ENCODE measurements at places on chromosomes 1 and 21.
A peak's percentile ranks its signal among the peaks of the same experiment; 100 is the strongest.

DNA sequence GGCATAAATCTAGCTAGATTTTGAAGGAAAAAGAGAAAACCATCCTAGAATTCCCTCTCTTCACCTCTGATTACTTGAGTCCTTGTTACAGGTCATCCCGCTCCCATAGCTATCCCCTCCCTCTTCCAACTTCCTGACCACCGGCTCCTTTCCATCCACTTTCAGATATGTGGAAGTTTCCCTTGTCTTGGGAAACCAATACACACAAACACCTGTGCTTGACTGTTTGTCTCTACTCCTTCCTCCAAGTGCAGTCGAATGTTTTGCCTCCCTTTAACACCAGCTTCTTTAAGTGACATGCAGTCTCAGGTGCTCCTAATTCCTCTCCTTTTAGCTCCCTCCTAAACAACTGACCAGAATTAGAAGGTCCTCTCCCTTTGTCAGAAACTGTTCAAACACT, 70.0 kb downstream of the PTGER3 start:
- DNase-seq: no peak

- peak; percentile 46 for DNase-seq
Observed at GRCh38 chr1:46653405-46653958, 14.7 kb downstream of the ATPAF1 start.

DNA sequence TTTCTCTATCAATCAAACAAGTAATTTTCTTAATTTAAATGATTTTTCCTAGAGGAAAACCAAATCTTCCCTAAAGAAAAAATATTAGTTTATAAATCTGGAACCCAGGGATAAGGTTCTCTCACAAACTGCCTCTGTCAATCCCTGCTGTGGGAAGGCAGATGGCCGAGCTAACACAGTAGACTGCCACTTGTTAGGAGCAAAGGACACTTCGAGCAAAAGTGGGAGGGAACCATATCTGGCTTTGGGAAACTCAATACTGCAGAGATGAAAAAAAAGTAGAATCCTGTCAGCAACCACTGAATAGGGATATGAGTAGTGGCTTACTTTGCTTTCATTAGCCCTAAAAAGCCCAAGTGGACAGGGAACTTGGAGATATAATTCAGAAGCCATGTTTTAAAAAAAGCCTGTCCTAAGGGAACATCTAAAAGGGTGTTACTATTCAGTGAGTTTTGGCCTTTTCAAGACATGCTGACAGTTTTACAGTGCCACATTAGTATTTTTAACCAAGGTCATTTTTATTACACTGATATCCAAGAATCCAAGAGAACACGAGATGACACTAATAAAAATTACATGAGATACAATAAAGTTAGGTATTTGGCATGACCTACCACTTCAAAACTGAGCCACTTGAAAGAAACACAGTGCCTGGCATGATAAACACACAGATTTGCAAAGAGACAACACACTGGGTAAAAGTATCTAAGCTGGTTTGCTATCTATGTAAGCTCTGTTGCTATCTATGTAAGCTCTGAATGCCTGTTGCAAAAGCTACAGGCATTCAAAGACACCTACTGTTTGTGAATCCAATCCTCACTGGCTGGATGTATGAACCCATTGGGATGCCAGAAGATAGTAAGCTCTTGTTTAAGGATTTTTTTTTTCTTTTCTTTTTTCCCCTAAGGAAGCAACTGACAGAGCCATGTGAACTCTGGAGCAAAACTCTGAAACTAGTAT, 21.4 kb downstream of the TEX38 start:
- no peak for DNase-seq

GRCh38 chr1:147717051-147717705, 43.2 kb downstream of the GJA5 start:
- DNase-seq: no peak

DNA sequence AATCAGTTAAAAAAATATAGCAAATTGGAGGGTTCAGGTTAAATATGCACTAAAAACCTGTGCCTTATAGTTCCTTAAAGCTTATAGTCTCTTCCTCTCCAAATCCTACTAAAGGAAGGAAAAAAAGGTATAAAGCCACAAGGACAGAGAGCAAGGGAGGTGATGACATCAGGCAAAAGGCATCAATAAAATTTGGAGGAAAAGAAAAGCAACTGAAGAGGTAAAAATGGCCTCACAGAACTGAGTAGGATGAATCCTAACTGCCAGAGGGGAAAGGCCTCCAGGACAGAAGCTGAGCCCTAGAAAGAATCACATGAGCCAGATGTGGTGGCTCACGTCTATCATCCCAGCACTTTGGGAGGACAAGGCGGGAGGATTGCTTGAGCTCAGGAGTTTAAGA, 8.1 kb downstream of the CCSAP start:
- no peak for DNase-seq

DNA sequence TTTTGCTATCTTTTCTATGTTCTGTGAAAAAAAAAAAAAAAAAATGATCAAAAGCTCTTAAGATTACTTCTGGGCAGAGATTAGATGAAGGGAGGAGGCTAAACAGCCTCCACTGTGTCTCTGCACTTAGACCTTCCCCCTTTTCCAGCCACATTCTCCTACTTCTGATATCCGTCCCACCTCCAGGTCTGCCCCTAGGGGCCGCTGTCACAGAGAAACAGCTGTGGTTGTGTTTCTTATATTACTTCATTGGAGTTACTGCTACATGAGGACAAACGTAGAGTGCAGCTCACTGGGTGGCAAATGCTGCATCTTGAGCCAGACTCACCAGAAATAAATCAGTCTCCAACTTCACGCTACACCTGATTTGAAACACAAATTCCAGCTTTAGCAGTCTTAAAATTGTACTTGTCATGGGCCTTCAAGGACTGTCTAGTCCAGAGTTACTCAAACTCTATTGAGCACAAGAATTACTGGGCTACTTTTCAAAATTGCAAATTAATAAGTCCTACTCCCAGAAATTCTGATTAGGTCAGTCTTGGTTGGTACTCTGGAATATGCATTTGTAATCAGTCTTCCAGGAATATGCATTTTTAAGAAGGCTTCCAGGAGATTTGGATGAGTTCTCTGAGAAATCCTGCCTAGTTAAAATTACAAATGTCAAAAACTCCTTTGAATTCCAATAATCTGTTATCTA, 125.2 kb upstream of the PTBP2 start:
- DNase-seq: peak; percentile 18

GRCh38 chr1:147177611-147178380, 5.5 kb upstream of the PRKAB2 start:
- peak; percentile 10 for DNase-seq

- DNase-seq: no peak
Observed at GRCh38 chr1:237638555-237638954, 252.2 kb downstream of the ZP4 start.

DNA sequence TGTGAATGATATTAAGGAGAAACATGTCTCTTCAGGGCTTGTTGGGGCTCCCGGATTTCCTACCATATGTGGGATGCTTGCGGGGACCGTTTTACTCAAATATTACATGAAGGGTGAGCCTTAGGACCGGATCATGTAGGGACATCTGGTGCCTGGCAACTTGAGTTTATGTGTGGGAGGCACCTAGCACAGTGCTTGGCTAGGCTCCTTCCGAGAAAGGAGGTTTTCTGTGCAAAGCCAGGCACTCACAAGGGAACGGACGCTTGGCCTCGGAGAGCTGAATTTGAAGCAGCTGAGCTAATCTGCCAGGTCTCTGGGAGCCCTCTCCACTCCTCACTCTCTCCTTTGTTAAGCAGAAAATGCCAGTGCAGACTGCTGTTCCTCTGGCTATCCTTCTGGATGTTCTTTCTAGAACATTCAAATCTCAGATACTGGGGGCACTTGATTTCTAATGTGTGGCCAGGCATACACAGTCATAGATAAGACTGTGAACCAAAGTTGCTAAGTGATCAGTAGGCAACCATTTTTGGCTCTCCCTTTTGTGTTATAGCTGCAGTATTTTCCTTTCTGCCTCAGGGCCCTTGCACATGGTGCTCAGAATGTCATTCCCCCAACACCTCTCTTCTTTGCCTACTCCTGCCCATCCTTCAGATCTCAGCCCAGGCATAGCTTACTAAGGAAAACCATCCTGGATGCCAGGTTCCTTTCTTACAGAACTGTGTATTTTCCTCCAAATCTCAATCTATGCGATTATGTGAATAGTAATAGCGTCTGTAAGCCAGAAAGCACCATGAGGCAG, 216.6 kb upstream of the CSF3R start:
- DNase-seq: no peak

DNA sequence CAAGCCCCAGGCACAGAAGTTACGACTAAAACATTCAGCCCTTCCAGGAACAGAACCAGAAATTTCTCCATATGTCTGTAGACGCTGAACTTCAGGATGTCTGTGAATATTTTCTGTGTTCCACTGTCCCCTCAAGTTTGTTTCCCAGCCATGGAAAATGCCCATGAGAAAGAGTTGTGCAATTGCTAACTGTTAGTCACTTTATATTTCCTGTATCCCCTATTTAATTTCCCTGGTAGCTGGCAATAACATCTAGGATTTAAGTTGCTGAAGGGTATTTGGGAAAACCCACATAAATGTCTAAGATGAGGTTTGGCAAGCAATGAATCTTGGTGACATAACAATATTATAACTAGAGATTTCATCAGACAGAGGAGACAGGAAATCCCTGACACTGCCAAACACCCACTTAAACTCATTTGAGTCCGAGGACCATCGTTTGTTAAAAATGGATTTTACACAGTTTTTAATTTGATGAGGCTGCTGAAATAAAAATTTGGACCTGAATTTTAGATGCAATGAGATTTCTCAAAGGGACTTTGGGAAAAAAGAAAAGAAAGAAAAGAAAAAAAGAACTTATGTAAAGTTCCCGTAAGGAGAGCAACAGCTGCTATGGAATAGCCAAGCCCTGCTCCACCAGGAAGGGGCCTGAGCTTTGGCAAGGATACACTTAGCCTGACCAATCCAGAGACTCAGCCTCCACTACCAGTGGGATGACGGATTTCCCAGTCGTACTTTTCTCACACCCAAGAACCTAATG, 21.8 kb upstream of the ERRFI1 start:
- peak; percentile 90 for DNase-seq

DNA sequence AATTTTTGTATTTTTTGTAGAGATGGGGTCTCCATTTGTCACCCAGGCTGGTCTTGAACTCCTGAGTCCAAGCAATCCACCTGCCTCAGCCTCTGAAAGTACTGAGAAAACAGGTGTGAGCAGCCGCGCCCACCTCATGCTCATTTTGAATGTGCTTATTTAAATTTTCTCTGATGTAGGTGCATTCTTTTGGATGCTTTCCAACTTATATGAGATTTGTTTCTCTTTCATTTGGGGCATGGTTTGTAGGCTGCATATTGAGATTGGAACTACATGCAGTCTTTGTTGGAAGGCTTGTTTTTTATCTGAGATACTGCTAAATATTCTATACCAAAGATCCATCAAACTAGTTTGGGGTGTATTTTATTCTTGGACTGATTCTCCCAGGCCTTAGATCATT, 81.0 kb upstream of the IVNS1ABP start:
- no peak for DNase-seq

GRCh38 chr21:44521301-44521927, 18.6 kb downstream of the KRTAP10-1 start:
- DNase-seq: no peak

DNA sequence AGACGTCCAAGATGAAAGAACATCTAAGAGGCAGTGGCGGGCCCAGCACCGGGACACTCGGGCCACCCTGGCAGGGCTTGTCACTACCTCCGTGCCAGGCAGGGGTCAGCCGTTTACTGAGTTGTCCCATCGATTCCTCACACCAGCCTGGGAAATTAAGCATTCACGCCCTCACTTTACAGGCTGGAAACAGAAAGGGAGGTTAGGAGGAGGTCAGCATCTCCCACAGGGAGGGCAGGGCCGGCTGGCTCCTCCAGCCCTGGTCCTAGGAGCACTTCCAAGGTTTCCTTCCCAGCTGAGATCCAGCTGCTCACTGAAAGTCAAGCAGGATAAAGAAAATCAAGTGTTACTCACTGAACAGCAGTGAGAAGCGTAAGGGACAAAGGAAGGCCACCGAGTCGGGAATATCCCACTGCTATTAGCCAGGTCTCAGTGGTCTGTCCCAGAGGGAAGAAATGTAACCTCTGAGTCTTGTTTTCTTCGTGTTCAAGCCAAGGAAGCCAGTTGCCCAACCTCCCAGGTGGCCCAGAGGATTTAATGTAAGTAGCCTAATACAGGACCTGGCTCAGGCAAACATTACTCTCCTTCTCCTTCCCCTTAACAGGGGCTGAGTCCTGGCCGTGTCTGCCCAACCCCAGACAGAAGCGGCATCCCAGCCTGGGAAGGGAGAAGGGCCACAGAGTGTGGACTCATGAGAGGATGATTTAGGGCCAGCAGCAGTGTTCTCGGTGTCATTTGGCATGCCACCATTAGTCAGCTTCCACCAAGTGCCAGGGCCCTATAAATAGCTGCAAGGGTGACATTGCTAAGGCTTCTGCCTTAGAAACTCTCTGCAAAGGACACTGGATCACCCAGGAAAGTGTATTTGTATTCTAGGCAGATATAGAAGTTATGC, 203.1 kb upstream of the GALNT2 start:
- no peak for DNase-seq

DNA sequence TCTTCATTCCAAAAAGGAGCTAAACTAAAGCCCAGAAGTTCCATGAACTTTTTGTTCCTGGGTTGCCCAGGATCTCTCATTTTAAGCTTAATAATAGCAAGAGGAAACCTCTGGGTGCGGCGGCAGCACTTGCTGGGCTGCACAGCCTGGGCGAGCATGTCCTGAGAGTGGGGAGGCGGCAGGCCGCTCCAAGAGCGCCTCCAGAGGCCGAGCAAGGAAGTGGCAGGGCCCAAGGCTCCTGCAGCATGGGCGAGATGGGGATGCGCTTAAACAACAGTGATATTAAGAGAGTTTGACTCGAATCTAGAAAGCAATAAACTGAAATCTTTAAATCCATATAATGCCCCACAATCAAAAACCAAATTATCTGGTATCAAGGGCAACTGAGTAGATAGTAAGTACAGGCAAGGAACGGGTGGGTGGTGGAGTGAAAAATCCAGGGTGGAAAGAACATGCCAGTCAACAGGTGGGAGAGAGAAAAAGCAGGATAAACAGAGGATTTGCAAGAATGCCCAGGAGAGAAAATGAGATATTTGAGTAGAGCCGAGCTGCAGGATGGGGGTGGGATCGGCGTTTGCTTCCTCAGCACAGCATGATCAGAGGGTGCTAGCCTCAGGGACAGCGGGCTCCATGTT, 14.1 kb upstream of the TNR start:
- peak; percentile 24 for DNase-seq

- DNase-seq: peak; percentile 98
Observed at GRCh38 chr1:66563094-66563800, 29.3 kb downstream of the SGIP1 start.

DNA sequence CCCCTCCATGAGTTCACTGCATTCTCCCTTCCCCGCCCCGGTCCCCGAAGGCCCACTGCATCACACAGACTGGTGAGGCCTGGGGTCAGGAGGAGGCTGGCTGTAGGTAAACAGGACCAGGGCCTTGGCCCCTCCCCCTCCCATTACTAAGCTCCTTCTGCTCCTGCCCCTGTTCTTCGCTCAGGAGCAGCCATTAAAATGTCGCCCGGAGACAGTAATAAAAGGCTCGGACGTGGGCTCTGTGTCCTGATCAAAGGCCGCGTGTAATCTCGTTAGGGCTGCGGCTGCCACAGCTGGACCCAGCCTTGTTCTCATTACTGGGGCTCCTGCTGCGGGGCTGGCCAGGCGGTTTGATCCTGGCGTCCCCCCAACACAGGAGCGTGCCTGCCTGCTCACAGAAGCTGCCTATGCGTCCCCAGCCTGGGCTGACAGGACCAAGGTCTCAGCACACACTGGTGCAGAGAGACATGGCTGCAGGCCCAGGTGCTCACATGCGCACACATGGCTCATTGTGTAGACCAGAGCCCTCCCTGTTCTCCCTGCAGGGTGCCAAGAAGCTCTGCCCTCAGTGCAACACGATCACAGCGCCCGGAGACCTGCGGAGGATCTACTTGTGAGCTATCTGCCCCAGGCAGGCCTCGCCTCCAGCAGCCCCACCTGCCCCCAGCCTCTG, 24.0 kb downstream of the TMEM53 start:
- no peak for DNase-seq
